NCI-H2107 (cell line): ENCODE measurements at places on chromosomes 4 and X.

DNA sequence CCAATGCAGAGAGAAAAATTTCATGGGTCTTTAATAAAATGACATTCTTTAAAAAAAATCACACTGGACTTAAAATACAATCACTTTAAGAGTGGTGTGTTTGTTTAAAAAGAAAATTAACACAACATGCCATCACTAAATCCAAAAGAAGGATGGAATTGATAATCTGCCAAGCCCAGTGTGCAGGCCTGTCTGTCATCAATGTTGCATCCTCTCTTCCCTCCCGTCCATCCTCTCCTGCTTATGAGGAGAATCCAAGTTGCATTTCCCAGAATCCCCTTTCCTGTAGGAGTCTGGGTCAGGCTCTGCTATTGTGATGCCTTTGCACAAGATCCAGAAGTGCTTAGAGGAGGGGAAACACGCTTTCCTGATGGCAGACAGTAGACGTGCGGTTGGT lies 169.4 kb downstream of the MID1 start:
- no peak for DNase-seq

DNA sequence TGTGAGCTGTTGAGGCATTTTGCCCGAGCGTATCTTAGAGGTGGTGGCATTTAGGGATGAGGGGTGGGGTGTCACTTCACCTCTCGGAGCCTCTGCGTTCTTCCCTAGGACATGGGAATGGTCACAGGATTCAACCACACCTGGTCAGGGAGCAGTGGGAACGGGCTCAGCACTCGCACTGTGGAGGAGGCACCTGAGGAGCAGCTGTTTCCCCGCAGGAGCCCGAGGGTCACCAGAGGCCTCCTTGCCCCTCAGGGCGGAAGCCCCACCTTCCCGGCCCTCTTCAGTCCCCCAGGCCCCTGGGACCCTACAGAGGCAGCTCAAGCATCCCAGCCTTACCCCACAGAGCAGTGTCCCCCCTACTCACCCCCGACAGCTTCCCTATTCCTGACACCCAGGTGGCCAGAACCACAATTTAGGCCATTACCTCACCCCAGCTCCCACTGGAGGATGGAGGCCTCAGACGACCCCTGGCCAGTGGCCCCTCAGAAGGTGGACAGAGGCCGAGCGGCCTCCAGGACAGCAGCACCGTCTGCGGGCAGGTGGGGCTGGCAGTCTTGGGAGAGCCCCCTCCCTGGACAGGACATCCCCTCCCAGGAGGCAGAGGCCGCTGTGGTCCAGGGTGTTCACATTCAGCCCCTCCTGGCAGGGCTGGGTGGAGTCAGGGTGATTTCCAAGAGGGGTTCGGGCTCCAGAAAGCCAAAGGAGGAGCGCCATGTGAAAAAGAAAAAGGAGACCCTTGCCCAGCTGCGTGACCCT lies 4.2 kb upstream of the HTRA3 start:
- no peak for DNase-seq

GRCh38 chrX:44012484-44013096 lies 39.4 kb upstream of the NDP start:
- no peak for DNase-seq

- no peak for DNase-seq
Observed at GRCh38 chrX:55135171-55135570, 46.4 kb downstream of the PAGE2 start.
